Sciatic nerve (tissue), 2 donors: ENCODE measurements at places on chromosomes 2 and 18.

- DNase-seq = no peak
These were observed 6.8 kb downstream of the PECR start for GRCh38 chr2:216074794-216075193.

DNA sequence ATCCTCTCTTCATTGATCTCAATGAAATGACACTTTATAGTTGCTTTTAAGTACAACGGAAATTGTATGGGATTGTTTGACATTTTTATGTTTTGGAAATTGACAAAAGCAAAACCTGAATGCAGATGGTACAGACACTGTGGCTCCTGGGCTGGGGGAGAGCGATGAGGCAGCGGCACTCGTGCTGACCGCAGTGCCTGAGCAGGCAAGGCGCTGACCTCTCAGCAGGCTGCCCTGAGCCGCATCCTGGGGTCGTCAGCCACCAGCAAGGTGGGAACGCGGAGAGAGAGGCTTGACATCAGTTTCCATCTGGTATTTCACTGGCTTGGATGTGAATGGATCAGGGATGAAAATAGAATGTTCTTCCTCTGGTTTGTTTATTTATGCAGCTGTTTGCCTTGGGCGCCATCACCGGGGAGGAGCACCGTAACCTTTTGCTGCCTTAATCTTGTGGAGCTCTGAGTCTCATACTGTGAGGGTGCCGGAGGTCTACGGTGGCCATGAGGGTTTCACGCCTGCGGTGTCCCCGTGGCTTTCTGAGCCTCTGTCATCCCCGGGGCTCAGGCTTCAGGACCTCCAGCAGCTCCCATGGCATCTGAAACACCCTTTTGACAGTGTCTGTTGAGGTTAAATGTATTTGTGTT is 94.8 kb upstream of the TPO start:
- DNase-seq = no peak

GRCh38 chr2:181991171-181991885 is 5.7 kb downstream of the PPP1R1C start:
- no peak for DNase-seq

- DNase-seq = no peak
These were observed 42.7 kb upstream of the TGFA start for GRCh38 chr2:70596293-70596692.

GRCh38 chr2:233418761-233419546 is 64.7 kb downstream of the DGKD start:
- no peak for DNase-seq

DNA sequence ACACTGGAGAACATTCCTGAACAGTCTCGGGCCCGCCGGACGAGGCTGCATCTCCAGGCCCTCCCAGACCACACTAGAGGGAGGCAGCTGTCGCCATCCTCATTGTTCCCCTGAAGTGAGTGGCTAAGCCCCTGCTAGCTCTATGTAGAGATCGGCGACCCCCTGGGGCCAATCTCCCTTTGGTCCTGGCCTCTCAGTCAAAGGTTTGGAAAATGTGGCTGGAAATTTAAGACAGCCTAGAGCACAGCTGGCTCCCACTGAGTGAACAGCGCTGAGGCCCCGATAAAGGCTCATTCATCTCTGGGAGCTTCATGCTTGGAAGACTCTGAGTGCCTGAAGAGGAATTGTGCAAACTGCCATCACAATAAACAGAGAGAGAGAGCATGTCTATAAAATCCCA is 360.3 kb downstream of the CLIP4 start:
- DNase-seq = no peak

DNA sequence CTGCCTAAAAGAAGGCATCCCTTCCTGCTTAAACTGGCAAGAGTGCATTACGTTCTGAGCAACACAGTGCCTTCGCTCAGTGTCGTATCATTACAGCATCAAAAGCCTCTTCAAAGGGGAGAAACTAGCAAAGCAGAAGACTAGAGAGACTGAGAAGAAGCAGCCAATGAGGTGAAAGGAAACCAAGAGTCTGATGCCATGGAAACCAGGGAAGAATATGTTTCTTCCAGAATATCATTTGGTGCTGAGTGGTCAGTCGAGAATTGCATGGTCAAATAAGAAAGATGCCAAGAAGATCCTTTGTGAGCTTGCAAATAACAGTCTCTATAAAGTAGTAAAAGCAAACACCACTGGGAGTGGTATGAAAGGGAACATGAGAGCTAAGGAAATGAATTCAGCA is 312.1 kb upstream of the CHST9 start:
- DNase-seq = no peak

- no peak for DNase-seq
These were observed 356.7 kb downstream of the TGIF1 start for GRCh38 chr18:3806656-3807055.

DNA sequence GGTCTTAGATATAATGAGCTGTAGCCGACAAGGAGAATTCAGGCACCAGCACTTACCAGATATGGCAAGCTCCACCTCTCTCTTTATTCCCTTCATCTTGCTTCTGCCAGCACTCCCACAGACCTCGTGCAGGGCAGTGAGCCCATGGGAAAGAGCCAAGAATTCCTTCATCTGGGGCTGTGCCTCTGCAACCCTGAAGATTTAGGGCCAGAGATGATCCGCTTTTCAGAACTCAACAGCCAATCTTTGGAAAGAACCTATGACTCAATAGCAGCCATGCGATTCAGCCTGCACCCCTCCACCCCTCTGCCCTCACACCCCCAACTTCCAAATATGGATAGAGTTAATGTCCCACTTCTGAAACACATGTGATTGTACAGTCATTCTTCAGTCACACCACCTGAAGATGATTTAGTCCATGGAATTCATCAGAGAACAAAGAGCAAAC is 533.7 kb upstream of the TNP1 start:
- DNase-seq = peak; percentile 83

GRCh38 chr2:37441055-37441454 is 96.6 kb downstream of the QPCT start:
- DNase-seq = no peak

DNA sequence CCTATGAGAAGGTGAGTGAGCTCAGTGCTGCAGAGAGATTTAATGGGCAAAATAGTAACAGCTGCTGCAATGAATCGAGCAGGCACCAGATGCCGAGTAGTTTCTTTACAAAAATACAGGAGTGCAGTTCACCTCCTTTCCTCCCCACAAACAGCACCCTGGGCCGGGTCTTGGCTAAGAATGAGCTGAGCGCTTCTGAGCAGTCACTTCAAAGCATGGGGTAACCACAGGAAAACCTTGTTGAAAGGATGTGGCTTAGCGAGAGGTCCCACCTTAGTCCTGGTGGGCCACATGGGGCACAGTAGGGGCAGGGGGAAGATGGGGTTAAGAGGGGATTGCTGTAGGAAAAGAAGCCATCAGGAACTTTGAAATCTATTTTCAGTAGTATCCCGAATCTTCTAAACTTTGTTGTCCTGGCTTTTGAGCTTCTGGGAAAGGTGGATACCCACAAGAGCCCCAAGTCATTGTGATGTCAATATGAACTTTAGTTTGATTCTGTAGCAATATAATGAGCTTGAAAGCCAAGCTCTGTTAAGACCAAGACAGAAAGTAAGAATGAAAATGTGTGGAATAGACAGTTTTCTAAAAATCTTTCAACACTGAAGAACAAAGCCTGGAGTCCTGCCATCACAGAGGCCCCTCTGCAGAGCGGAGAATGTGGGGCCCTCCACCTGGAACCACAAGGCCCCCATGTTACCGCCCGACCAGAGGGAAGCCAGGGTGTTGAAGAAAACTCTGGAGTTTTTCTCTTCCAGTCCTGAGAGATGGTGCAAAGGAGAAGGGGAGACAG is 101.0 kb upstream of the ZNF236 start:
- no peak for DNase-seq

DNA sequence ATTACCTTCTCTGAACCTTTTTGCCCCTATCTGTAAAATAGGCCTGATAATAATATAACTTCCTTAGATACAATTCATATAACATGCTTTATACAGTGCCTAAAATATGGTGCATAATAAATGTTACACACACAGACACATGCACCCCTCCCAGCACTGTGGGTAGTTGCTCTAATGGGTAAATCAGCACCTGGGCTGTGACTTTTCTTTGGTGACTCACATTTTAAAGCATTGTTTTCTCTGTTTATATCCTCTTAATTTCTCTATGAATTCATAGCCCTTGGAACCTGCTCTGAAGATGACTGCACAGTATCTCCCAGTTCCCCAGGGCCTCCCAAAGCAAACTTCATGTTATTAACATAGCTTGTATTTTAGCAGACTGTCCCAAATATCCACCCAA is 248.2 kb upstream of the TNP1 start:
- no peak for DNase-seq

- no peak for DNase-seq
These were observed 2.6 kb downstream of the GPR39 start for GRCh38 chr2:132419235-132419634.

GRCh38 chr2:173288561-173288960 is 66.1 kb upstream of the CDCA7 start:
- DNase-seq = no peak

DNA sequence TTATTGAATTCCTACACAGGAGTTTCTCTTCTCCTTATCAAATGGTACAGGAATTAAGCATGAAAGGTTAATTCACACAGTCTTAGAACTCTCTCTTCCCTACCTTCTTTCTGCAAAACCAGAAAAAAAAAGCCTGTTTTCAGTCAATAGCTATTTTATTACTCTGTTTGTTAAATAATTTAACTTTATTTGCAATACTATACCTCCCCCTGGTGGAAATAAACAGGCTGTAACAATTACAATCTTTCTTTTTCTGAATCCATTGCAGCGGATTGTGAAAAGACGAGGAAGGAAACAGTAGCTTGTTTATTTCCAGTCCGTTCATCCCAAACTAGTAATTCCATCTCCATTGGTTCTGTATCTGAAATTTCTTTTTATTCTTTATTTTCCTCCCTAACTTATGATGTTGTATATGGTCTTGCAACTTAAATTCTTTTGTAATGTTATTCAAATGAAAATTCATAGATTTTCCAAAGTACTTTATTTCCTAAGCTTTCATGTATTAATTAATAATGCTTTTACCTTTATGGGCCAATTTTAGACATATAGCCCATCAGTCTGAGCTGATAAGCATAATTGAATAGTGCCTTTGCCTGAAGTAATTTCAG is 165.2 kb downstream of the SH3BP4 start:
- DNase-seq = no peak

DNA sequence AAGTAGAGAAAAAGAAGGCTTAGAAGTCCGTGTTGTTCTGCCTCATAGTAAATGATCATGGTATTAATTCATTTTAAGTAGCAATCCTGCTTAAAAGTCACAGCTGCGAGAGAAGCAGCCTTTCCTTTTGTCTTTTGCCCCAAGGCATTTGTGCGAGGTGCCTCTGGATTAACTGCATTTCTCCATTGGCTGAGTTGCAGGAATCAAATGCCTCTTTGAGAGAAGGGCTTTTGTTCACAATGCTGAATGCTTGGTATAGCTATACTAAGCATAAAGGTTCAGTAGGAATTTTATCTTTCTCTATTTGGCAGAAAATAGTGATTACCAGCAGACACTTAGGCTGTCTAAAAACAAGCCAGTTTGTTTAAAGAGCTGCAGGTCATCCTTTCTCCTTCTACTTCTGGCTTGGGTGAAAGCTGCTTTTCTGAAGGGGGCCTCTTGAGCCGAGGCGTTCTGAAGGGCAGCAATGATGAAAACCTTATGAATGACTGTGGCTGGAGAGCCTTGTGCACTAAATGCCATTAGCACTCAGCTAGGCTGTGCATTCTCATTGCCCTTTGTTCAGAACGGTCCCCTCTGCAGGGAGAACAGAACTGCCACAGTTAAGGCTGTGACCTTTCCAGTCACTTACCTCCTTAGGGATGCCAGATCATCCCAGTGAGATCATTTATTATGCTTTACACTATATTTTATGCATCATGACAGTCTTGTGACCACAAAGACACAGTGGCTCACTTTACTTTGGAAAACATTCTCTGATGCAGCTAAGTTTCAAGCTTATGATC is 68.8 kb upstream of the TMEM87B start:
- no peak for DNase-seq

GRCh38 chr2:118294063-118294462 is 205.8 kb downstream of the INSIG2 start:
- DNase-seq = no peak
